ENCODE measurements at places on chromosomes 11 and 22. TPM values are rescaled to one million over a fixed set of nuclear protein-coding genes. Genes with fewer than 3 reads are reported as not detected.

Gene DEUP1
- not detected for total RNA-seq

Gene CHRM4
- 0.07 TPM for total RNA-seq

Gene PRG3
- not detected for total RNA-seq

Gene SCUBE2
- 0.50 TPM for total RNA-seq

Gene PDGFB
- total RNA-seq, result 69.5 TPM

Gene RELA
- total RNA-seq, result 53.8 TPM

Gene PRODH
- total RNA-seq, result not detected

Gene OR5A1
- not detected for total RNA-seq

Gene CELF1
- total RNA-seq, result 145 TPM

Gene SCGB1D2
- not detected for total RNA-seq

Gene ENTHD1
- total RNA-seq, result not detected

Gene SMTNL1
- not detected for total RNA-seq

Gene LRRC55
- not detected for total RNA-seq

Gene CCDC73
- total RNA-seq, result not detected

Gene FAM227A
- total RNA-seq, result 1.5 TPM

Gene KCNJ4
- total RNA-seq, result not detected

Gene B4GALNT4
- total RNA-seq, result 0.86 TPM

Gene HPS4
- total RNA-seq, result 37.0 TPM

Gene ANO9
- total RNA-seq, result not detected

Gene PGM2L1
- total RNA-seq, result 33.6 TPM

Gene APOA5
- total RNA-seq, result not detected

Gene NAALAD2
- total RNA-seq, result 0.66 TPM

Gene SLC22A8
- not detected for total RNA-seq

Gene GAB4
- not detected for total RNA-seq

Gene CD3D
- not detected for total RNA-seq

Gene IGLL5
- not detected for total RNA-seq

Gene POTEH
- total RNA-seq, result not detected

Gene TMEM25
- 8.5 TPM for total RNA-seq

Gene HPX
- total RNA-seq, result 0.53 TPM

Gene MFRP
- not detected for total RNA-seq

Gene GSTT2B
- 11.4 TPM for total RNA-seq

Gene MICAL3
- total RNA-seq, result 49.6 TPM

Gene SPDYC
- not detected for total RNA-seq

Gene SORL1
- 0.29 TPM for total RNA-seq

Gene SOX6
- total RNA-seq, result under 0.01 TPM

Gene HTATIP2
- 60.7 TPM for total RNA-seq

Gene MS4A6E
- total RNA-seq, result not detected

Gene SUSD2
- 0.13 TPM for total RNA-seq

Gene TRIM64C
- total RNA-seq, result not detected

Gene EHF
- not detected for total RNA-seq

Gene SVIP
- 60.8 TPM for total RNA-seq

Gene HBB
- not detected for total RNA-seq

Gene TRIM49B
- not detected for total RNA-seq

Gene TUBA8
- 9.5 TPM for total RNA-seq

Gene GPR83
- total RNA-seq, result not detected

Gene OR8H1
- total RNA-seq, result not detected

Gene MCAM
- 2,944 TPM for total RNA-seq

All from thoracic aorta endothelial cell (primary cell).